ENCODE measurements at places on chromosomes 6 and 20.

DNA sequence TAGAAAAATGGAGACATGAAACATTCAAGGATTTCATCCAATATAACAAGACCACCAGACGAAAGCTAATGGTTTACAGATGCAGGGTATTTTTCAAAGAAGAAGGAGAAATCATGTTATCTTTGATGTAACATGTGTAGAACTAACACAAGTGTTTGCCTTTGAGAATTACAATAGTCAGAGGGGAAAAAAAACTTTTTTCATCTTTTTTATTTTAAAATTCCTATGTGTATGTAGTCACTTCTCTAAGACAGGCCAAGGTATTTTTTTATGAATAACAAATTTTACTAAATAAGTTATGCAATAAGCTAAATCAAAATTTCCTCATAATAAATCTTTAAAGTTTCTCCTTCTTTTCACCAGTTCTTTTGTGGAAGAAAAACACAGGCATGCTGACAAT is 161.4 kb downstream of the PDE7B start:
- DNase-seq: no peak

GRCh38 chr20:41510847-41511450 is 107.2 kb downstream of the CHD6 start:
- no peak for DNase-seq

- DNase-seq: no peak
Observed at GRCh38 chr20:1816384-1817381, 78.5 kb upstream of the SIRPA start.

DNA sequence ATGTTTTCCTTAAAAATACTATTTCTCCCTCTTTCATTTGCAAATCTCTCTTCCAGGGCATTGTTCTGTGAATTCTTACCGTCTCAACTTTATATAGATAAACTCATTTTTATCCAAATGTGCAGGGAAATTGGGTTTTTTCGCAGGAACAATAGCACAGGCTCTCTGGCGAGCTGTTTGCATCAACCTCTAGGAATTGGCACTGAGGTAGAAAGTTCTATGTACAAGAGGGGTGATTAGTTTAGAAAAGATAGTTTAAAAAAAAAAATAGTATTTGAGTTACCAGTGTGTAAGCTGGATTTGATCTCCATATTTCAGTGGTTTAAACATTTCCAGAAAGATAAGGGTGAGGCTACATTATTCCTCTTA is 129.7 kb upstream of the BTN3A2 start:
- no peak for DNase-seq

DNA sequence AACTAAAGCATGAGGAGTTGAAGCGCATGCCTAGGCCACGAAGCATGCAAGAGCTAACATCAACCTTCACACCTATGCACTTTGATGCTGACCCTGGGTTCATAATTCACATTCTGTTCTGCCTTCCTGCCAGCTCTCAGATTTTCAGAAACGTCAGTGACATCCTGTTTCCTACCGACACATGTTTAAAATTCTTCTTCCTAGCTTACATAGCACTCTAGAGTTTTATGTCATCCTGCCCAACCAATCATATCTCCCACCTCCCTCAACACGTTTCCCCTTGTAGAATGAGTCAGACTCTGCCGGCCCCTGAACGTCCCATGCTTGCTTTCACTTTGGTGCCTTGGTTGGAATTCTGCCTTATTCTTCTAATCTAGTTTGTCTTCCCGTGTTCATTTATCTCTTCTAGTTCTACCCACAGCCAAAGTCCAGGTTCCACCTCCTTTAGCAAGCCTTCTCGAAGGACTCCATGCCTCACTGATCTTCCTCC is 97.2 kb upstream of the MAP7 start:
- no peak for DNase-seq

DNA sequence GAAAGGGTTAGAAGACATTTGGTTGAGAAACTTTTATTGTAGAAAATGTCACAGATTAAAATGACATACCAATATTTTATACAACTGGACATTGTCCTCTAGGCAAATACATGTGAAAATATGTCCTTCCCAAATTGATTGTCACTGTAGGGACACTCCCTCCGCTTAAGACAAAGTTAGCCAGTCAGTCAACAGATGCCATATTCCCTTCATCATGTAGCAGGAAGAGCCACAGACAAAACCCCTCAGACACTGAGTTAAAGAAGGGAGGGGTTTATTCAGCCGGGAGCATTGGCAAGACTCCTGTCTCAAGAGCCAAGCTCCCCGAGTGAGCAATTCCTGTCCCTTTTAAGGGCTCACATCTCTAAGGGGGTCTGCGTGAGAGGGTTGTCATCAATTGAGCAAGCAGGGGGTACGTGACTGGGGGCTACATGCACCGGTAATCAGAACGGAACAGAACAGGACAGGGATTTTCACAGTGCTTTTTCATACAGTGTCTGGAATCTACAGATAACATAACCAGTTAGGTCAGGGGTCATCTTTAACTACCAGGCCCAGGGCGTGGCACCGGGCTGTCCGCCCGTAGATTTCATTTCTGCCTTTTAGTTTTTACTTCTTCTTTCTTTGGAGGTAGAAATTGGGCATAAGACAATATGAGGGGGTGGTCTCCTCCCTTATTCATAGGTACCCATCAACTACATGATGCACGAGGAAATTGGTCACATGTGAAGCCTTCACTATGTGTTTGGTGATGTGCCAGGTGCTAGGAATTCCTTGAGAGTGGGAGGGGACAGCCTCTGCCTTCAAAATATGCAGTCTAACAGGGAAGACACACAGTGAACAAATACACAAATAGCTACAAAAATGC is 155.7 kb upstream of the CDYL start:
- no peak for DNase-seq

DNA sequence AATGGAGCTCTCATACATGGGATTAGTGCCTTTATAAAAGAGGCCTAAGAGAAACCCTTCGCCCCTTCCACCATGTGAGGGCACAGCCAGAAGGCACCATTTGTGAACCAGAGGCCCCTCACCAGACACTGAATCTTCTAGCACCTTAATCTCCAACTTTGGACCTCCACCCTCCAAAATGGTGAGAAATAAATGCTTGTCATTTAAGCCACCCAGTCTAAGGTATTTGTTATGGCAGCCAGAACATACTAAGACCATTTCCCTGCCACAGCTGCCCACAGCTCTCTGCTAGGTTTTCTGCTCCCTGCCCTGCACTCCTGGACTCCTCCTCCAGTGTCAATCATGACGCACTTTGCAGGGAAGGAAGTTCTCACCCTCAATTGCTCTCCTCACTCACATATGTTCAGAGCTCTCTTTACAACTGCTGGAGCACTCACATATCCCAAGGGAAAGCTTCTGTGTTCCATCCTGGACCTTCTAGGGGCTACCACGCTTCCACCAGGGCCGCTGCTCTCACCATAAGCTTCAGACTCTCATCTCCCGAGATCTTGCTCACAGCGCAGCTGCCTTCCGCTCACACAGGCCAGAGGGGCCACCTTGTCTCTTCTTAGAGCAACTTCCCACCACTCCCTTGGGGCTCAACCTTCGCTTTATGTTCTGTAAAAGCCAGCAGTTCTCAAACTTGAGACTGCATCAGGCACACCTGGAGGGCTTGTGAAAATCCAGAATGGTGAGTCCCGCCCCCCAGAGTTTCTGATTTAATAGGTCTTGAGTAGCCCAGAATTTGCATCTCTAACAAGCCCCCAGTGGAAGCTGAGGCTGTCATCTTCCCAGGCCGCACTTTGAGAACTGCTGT is 1.6 kb upstream of the LY86 start:
- no peak for DNase-seq

DNA sequence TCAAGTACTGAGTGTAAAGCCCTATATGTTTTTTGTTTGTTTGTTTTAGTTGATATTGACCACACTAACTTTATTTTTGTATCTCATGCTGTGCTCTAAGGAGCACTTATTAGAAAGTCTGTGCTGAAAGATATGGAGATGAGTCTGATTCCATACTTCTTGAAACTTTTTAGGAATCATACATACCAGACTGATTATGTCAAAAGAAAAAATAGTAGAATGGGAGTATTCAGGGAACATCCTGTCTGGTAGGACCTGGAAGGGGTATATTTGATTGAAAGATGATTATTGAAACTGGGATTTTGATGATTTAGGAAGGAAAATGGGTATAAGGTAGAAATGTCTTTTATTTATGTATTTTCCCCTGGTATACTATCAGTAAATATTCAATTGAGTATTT is 111.4 kb downstream of the QKI start:
- DNase-seq: no peak

DNA sequence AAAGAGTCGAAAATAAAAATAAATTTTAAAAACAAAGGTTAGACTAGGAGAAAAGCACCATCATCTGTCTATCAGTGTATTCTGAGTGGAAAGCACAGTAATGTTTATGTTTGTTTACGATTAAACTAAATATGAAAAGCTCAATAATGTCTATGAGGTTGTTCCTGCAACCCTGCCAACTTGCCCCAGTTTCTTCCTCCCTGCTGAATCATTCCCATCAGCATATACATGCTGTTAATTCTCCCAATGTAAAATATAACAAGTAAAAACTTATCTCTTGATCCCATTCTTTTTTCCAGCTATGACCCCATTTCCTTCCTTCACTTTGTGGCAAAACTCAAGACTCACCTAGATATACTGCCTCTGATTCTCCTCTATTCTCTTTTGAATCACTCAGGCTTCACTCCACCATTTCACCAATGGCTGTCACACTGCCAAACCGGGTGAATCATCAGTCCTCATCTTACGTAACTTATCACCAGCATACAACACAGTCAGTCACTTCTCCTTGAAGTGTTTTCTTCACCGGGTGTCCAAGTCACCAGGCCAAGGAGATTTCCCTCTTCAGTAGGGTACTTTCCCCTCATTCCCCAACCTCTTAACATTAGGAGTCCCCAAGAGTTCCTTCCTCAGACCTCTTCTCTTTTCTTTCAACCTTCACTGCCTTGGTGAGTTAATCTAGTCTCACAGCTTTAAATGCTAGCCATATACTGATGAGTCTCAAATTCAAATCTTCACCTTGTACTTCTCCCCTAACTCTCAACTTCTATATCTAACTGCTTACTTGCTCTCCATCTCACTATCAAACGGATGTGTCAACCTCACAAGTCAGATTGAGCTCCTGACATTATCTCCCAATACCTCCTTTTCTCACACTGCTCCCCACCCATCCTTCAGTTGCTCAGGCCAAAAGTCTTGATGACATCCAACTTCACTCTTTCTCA is 6.2 kb downstream of the TMEM242 start:
- no peak for DNase-seq

DNA sequence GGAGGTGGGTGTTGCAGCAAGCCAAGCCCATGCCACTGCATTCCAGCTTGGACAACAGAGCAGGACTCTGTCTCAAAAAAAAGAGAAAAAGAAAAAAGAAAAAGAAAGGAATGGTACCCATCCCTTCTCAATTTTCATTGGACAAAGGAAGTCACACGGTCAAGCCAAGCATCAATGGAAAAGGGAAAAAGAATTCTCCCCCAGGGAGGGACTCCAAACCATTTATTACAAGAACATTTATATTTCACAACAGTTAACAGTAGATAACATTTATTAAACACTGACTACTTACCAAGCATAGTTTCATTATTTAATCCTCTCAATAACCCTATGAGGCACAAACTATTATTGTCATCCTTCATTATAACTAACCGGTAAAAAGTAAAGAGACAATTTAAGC is 6.6 kb upstream of the KIF13A start:
- no peak for DNase-seq

DNA sequence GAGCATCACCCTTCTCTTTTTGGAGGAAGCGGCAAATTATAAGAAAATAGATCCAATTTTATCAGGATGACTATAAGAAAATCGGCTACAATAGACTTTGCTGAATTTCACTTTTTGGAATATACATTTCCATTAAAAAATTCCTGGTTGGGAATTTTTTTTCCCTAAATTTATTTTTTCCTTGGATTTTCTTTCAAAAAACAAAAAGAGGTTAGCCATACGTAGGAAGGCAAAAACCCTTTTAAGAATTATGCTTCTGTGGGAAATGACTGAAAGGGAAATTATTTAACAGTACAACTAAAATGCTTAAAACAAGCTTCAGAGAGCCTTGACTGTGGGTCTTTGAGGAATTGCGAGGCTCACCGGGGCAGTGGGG is 86.9 kb downstream of the SLC22A23 start:
- DNase-seq: no peak

GRCh38 chr20:44664131-44664530 is 12.6 kb upstream of the ADA start:
- DNase-seq: no peak

DNA sequence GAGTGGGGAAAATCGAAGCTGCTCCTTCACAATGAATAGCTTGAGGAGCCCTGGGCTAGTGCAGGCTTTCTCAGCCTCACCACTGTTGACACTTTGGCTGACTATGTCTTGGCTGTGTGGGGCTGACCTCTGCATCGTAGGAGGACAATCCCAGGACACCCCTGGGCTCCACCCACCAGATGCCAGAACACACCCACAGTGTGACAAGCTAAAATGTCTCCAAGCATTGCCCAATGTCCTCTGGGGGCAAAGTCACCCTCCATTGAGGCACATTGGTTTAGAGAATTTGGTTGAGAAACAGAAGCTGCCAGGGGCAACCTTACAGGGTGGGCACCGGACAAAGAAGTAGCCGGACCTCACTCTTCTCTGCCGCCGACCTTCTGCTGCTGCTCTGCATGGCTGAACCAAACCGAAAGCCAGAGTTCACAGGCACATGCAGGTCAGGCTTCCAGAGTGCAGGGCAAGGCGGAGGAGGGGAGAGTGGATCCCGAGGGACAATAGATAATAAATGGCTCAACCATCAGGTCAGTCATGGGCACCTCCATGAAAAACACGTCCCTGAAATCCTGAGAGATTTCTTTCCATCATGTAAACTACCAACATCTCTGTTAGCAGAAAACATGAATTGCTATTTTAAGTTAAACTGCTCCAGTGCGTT is 189.0 kb downstream of the LRFN2 start:
- DNase-seq: no peak

- DNase-seq: no peak
Observed at GRCh38 chr6:134936931-134937330, 13.0 kb downstream of the ALDH8A1 start.

DNA sequence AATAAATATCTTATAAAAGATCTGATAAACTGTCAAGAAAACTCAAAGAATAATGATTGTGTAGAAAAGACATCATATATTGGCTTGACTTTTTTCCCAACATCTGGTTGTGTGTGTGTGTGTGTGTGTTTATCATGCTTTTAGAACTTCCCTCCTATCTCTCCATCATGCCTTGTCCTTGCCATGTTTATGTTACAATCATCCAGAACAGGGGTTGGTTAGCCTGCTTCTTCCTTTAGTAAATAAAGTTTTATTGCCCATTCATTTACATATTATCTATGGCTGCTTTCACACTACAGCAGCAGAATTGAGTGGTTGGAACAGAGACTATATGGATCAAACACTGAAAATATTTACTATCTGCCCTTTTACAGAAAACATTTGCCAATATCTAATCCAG is 52.8 kb upstream of the RIPOR2 start:
- DNase-seq: no peak

- DNase-seq: no peak
Observed at GRCh38 chr6:16987996-16988395, 113.9 kb upstream of the STMND1 start.
